Esophagus squamous epithelium (tissue), 5 donors: ENCODE measurements at places on chromosomes 1 and 21.
A peak's percentile ranks its signal among the peaks of the same experiment; 100 is the strongest.

GRCh38 chr1:96722161-96722922, 758 bp downstream of the PTBP2 start:
- H3K4me1 ChIP-seq, result peaks cover 55% of the 10 kb centered on the region
- peak overlapping the region; percentile 97 for H3K27ac ChIP-seq
- H3K27me3 ChIP-seq, result no peaks in the 10 kb centered on the region
- H3K36me3 ChIP-seq, result no peaks in the 10 kb centered on the region

DNA sequence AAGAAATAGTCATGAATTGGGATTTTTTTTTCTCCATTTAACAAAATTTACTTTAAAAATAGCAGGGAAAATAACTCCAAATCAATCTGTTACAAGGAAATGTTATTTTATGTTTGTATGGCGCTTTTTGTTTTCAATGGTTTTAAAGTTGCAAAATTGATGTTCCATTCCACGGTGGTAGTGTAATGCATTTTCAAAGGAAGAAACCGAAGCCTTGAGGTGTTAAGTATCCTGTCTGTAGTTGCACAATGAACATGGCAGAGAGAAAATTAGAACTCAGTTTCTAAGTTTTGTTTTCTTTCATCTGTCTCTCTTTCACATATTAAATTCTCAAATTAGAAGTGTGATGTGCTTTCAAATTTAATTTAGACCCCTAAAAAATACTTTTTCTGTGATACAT, 841.8 kb downstream of the USP25 start:
- no peaks in the 10 kb centered on the region for H3K27me3 ChIP-seq
- no peaks in the 10 kb centered on the region for H3K36me3 ChIP-seq
- no peak overlapping the region for H3K4me3 ChIP-seq

GRCh38 chr1:14803002-14803789, 204.7 kb downstream of the KAZN start:
- no peak for DNase-seq
- no peak overlapping the region for H3K27ac ChIP-seq
- no peaks in the 10 kb centered on the region for H3K27me3 ChIP-seq
- H3K4me3 ChIP-seq, result no peak overlapping the region
- no peaks in the 10 kb centered on the region for H3K36me3 ChIP-seq
- no peaks in the 10 kb centered on the region for H3K4me1 ChIP-seq

GRCh38 chr1:44019466-44019948, 11.8 kb downstream of the SLC6A9 start:
- DNase-seq, result no peak
- H3K27ac ChIP-seq, result peak overlapping the region; percentile 81
- H3K27me3 ChIP-seq, result no peaks in the 10 kb centered on the region
